ENCODE measurements at places on chromosomes 11 and 22.

DNA sequence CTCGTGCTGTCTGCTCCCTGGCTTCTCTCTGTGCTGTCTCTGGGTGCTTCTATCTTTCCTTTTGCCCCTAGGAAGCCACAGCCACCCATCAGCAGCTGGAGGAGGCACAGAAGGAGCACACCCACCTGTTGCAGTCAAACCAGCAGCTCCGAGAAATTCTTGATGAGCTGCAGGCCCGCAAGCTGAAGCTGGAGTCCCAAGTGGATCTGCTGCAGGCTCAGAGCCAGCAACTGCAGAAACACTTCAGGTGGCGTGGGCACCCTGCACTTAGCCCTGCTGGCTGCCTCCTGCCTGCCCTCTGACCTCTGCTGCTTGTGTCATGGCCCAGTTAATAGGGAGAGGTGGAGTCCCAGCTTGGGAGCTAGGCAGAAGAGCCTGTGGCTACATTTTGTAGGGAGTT is 67.8 kb downstream of the CEP164 start:
- peak; percentile 13 for DNase-seq

- DNase-seq: no peak
These were observed 7.1 kb downstream of the NRXN2 start for GRCh38 chr11:64715756-64716472.

DNA sequence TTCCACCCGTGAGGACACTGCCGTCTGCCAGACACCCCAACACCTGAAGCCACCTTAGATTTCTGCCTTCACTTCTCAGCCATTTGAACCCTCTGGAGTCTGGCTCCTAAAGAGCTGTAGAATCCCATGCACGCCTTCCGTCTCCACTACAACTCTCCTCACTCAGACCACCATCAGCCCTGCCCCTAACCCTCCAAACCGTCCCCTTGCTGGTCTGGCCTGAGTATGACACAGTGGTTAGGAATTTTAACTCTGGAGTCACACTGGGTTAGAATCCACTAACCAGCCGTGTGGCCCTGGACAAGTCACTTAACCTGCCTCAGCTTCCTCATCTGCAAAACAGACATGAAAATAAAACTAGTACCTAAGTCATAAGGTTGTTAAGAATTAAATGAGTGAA is 3.0 kb downstream of the CNIH2 start:
- DNase-seq: no peak

GRCh38 chr11:72989727-72990126 is 152.4 kb downstream of the FCHSD2 start:
- no peak for DNase-seq

DNA sequence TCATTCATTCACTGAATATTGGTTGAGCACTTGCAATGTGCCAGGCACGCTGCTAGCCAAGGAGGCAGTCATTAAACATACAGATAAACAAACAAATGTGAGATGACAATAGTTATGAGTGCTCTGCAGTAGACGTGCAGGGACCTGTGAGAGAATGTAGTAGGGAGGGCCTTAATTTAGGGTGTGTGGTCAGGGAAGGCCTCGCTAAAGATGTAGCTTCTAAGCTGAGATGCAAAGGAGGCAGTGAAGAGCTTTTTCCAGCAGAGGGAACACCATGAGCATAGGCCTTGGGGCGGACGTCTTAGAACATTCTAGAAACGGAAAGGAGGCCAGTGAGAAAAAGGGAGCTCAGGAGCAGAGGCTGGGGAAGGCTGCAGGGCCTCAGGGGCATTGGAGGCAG is 789 bp upstream of the NCF4 start:
- no peak for DNase-seq

DNA sequence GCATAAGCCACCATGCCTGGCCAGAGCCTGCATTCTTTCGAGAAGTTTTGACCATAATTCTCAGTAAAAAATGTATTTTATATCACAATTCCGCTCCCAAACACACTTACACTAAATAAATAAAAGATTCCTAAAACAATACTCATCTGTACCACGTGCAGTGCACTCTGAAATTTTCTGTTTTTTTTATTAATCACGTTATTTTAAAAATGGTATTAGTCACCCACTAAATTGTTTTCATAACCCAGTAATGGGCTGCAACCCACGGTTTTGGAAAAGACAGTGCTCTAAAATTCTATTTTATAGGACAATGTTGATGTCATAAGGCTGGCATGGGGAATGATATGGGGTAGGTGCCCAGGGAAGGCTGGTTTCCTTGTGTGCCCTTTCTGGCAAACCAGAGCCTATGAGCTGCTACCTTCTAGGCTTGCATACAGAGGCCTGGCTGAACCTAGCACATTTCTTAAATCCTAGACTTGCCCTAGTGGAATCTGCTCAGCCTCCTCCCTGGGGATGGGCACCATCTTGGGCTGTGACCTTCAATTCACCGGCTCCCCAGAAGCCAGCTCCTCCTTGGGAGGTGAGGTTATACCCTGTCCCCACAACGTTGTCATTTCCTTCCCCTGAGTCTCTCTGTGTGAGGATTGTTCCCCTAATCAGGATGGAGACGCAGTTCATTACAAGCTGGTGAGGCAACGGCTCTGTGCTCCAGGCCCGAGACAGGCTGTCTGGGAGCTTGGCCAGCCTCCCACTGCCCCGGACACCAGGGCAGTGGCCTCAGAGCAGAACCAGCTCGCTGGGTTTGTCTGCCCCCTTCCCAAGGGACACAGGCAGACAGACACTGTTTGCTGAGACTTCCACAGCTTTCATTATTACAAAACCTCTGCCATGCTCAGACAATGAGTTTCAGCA is 116.5 kb upstream of the NAV2 start:
- DNase-seq: no peak

DNA sequence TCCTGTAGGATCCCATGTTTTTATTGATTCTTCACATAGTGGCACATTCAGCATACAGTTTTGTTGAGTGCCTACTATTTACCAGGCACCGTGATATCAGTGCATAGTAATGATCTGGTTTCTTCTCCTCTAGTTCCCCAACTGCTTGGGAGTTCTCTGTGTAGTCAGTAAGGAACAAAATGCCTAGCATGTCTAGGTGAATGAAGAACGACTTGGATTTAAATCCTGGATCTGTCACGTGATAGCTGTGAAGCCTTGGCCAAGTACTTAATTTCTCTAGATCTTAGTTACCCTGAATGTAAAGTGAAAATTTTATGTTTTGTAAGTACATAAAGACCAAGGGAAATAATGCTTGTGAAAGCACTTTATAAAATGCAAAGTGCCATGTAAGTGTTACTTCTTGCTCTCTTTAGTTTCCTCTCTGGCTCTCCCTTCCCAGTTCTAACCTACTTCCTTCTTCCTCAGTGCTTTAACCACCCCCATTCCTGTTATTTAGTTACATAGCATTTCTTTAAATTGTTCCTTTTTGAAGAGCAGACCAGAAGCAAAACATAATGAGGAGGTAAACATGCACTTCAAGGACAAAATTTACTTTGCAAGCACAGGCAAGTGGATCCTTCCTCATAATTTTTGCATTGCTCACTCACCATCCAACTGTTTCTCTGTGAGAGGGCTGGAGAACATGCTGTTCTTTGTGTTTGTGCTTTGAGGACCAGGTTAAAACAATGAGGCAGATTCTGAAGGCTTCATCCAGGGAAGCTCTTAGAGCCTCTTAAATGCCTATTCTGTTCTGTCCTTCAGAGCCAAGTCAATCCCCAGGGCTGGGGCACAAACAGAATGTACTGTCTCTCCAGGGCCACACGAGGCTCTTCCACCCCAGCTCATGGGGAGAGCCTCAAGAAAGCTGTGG is 353.9 kb upstream of the TENM4 start:
- no peak for DNase-seq
